ENCODE measurements at places on chromosomes 11 and 22.
A peak's percentile ranks its signal among the peaks of the same experiment; 100 is the strongest.

DNA sequence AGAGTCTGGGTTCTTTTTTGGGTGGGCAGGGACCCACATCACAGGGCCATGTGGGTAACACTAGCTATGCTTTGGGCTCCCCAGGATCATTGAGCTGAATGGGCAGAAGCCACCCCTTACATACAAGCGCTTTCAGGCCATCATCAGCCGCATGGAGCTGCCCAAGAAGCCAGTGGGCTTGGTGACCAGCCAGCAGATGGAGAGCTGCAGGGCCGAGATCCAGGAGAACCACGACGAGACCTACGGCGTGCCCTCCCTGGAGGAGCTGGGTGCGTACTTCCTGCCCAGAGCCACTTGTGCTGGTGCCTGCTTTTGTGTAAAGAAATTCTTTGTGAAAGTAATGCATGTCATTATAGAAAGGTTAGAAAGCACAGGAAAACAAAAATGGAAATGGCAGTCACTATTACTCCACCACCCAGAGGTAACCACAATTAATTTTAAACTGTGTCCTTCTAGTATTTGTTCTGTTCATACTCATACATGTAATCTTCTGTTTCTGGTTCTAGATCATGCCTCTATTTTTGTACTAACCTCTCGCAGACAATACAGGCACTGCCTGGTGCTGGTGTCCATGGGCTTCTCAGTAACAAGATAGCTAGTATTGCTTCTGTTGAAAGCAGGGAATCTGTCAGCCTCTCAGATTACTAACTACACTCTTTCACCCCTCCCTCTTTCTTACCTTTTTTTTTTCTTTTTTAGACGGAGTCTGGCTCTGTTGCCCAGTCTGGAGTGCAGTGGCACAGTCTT is 13.7 kb downstream of the CRY2 start:
- no peak for DNase-seq

DNA sequence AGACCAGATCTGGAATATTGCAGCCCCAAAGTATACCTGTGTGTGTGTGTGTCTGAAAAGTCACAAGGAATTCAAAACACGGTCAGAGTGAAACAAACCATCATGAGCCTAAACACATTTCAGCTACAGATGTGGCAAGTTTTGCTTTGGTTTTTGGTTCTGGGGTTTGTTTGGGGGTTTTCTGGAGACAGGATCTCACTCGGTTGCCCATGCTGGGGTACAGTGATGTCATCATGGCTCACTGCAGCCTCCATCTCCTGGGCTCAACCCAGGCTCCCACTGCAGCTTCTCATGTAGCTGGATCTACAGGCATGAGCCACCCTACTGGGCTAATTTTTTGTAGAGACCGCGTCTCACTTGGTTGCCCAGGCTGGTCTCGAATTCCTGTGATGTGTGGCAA is 41.4 kb upstream of the PHF21A start:
- no peak for DNase-seq

DNA sequence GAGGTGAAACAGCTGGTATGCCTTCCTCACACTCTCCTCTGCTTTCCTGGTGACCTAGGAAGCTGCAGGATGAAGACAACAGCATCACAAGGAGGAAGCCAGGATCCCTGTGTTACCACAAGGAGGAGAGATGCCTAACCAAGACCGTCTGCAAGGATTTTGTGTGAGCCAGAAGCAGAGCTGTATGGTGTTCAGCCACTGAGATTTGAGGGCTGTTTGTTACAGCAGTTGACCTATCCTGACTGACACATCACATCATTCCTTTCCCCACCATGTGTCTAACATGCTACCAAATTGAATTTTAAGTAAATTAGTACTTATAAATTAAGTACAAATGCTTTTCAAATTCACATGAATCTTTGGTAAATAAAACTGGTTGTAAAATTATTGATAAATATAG is 8.9 kb upstream of the CHKA start:
- no peak for DNase-seq

- DNase-seq: no peak
These were observed 78.5 kb downstream of the MORC2 start for GRCh38 chr22:30889996-30890480.

DNA sequence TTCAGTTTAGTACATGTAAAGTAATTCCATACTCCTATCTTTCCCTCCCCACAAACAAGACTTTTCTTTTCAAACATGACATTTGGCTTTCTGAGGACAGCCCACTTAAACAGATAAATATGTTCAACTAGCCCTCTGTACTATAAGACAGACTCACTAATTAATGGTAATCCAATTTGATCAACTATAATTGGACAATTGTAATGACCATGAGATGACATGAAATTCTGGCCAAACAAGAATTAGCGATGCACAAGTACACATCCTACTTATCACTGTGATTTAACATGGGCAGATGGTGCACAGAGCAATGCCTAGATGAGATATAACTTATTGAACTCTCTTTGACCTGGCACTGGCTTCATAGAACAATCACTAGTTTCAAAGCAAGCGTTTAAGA is 1033.7 kb upstream of the CCDC90B start:
- DNase-seq: no peak

GRCh38 chr22:20456064-20456721 is 18.6 kb upstream of the SCARF2 start:
- peak; percentile 71 for DNase-seq

GRCh38 chr11:128318856-128319474 is 268.4 kb downstream of the ETS1 start:
- DNase-seq: no peak

DNA sequence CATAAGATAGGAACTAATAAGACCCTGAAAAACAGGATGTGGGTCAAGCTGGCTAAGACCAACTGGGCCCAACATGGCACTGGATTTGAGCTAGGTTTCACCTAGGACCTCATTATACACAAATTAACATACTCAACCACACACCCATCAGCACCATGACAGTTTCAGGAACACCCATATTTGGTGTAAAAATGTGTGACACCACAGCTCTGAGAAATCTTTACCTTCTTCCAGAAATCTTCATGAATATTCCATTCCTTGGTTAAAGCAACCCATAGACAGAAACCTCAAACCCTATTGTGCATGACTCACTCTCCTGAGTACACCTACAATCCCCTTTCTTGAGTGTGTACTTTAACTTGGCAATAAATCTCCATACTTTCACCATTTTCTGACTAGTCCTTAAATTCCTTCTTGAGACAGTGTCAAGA is 378.8 kb downstream of the DYNC2H1 start:
- no peak for DNase-seq

DNA sequence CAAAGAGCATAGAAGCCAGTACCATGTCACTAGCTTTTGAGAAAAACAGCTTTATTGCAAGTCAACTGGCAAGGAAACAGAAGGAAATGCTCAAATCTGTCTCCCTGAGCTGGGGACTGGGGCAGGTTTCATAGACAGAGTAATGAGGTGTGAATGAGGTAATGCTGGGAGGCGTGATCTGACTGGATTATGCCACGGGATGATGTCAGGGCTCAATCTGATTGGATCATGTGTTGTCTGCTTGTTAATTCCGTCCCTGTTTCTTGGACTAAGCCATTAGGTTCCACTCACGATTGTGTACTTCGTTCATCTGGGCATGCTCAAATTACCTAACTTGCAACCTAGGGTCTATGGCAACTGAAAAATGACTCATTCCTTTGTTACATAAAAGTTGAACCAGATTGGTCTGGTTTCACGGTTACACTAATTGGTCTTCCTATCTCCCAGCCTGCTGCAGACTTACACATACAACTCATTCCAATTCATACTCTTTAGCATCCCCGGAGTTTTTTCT is 20.2 kb upstream of the OR10A5 start:
- DNase-seq: peak; percentile 33

DNA sequence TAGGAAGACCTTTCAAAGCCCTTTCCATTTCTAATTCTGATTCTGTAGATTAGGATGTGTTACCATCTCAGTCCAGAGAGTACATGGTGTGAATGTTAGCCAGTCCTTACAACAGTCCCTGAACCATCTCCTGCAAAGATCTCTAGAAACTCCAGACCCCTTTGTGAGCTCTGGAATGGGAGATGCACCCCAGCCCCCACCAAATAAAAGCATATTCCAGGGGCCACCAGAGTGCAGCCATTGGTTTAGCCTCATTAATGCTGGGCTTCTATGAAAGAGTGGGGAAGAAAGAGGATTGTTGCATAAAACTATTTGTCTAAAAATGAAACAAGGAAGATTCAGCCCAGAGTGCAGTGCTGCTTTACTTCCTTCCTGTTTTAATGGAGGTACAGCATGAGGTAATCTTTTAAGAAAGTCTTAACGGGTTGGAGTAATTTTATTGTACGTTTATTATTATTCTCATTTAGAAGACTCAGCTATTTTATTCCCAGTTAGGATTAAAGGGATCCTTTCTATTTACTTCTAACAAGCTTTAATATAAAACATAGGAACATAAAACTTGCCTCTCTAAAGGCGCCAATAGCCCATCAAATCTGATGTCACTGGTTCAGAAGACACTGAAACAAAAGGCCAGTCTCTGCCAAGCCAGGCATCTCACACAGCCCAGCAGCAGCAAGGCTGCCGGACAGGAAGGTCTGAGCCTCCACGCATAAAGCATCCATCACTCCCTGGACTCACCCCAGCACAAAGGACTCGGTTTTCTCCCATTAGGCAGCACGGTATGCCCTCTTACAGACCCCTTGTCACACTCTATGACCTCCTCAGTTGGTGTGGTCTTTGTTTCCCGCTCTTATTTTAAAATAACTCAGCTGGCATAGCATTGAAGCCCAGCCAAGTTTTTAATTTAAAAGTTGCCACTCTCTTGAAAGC is 203.9 kb upstream of the BLID start:
- no peak for DNase-seq

GRCh38 chr11:108025387-108026080 is 16.8 kb downstream of the CUL5 start:
- no peak for DNase-seq

- DNase-seq: no peak
These were observed 28.7 kb downstream of the OTOG start for GRCh38 chr11:17575431-17576425.

- no peak for DNase-seq
These were observed 56.4 kb downstream of the DKK3 start for GRCh38 chr11:11952036-11952435.

DNA sequence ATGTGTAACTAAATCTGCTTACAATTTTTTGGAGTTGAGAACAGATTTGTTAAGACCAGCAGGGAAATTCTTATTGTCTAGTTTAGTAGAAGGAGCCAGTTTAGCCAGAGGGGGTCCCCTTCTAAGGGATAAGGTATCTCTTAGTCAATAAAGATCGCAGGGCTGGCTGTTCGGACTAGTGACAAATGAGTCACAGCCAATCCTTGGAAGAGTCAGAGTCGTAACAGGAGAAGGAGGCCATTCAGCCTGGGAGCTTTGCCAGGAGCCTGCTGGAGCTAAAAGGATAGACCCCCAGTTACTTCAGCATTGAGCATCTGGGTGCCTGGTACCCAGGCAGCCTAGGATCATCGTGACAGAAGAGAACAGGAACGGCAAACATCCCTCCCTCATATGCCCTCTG is 191.6 kb upstream of the ARHGAP20 start:
- DNase-seq: peak; percentile 11

GRCh38 chr22:48594016-48594756 is 1233.5 kb downstream of the BRD1 start:
- DNase-seq: no peak

GRCh38 chr11:134727204-134727603 is 315.2 kb upstream of the B3GAT1 start:
- DNase-seq: no peak

DNA sequence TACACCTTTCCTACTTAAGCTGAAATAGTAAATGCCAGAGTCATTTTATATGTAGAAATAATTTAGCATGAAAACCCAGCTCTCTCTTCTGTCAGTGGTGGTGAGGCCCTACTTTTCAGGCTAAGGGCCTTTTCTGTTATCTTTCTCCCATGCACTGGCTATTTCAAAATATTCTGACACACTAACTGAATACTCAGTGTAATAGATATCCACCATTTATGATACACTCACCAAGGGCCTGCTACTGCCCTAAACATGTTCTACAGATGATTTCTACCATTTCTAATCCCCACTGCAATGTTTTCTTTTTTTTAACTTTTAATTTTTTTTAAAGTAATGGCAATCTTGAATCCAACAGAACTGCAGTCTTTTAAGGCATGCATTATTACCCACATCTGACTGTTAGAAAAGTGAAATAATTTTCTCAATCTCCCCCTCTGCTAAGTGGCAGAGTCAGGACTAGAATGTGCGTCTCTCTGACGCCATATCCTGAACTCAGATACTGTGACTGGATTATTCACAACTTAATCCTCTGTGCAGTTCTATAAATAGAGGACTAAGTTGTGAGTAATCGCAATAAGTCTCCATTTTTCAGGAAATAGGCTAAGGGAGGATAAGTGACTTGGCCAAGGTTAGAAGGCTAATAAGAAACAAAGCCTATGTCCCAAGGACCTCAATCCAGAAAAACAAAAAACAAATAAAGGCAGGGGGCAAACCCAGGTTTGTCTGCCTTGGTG is 44.0 kb downstream of the GRAMD1B start:
- no peak for DNase-seq

GRCh38 chr22:19648419-19648929 is 65.8 kb upstream of the SEPTIN5 start:
- DNase-seq: no peak

- DNase-seq: no peak
These were observed 4.1 kb upstream of the NR1H3 start for GRCh38 chr11:47253660-47254059.

GRCh38 chr22:29727131-29727523 is 7.3 kb downstream of the CABP7 start:
- DNase-seq: no peak

DNA sequence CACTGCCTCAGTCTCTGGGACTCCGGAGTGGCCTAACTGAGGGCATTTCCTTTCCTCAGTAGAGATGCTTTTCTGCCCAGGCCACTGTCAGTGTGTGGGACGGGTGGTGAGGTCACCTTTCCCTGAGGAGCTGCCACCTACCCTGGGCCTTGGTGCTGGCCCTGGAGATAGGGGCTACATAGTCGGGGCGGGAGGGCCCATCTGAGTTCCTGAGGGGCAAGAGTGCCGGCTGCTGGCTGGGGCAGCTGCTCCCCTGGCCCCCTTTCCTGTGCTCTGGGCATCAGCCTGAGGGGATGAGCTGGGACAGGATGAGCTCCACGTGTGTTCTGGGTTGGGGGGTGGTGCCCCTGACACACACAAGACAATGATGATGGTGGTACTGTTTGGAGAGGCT is 5.4 kb downstream of the KCNC1 start:
- no peak for DNase-seq

DNA sequence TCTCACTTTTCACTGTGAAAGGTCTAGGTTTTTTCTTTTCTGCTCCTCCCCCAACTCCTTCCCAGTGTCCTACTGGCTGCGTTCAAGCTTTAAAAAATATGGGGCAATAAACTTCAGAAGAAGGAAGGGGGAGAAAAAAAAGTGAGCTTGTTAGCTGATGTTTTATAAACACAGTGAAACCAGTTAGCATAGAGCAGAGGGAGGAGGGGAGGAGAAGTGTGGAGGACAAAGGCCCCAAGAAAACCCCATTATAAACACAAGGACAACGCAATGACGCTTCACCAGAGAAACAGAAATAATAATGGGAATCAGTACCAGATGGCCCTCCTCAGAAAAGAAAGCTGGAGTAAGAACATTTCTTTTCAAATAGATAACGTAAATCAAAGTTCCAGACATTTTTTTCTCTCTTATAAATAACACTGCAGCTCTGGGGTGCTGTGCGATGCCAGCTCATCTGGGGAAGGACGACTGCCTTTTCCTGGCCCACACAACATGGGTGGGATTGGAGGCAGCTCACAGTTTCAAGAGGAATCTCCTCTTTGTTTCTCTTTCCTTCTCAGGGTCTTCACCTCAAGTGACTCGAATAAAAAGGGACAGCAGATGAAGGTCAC is 235.4 kb upstream of the NARS2 start:
- no peak for DNase-seq
